Tracheal epithelial cell (primary cell): ENCODE measurements at places on chromosomes 2 and 18. TPM values are rescaled to one million over a fixed set of nuclear protein-coding genes. Genes with fewer than 3 reads are reported as not detected.

FBXO41 gene
- total RNA-seq, result 2.8 and 3.9 TPM in 2 replicates

FAM237A gene
- not detected in 2 replicates for total RNA-seq

CDH20 gene
- total RNA-seq, result under 0.01 TPM in 1 of 2 replicates, not detected in the other

LBH gene
- total RNA-seq, result 20.7 and 58.6 TPM in 2 replicates

GPR55 gene
- under 0.01 TPM in 1 of 2 replicates, not detected in the other for total RNA-seq

APCDD1 gene
- under 0.01 TPM in 1 of 2 replicates, not detected in the other for total RNA-seq

PROKR1 gene
- not detected in 2 replicates for total RNA-seq

IL1R1 gene
- total RNA-seq, result 1.7 and 4.8 TPM in 2 replicates

TCF4 gene
- 6.7 and 9.2 TPM in 2 replicates for total RNA-seq

RNF152 gene
- 31.6 and 35.8 TPM in 2 replicates for total RNA-seq

TWIST2 gene
- 7.0 and 8.5 TPM in 2 replicates for total RNA-seq

IL18R1 gene
- 4.3 and 5.1 TPM in 2 replicates for total RNA-seq

KCMF1 gene
- 68.4 and 149 TPM in 2 replicates for total RNA-seq

LTBP1 gene
- total RNA-seq, result 6.0 and 23.4 TPM in 2 replicates

TMEM178A gene
- total RNA-seq, result 0.43 TPM in 1 of 2 replicates, not detected in the other

REG1B gene
- not detected in 2 replicates for total RNA-seq

CELF4 gene
- not detected in 2 replicates for total RNA-seq

KCNF1 gene
- 0.48 TPM in 1 of 2 replicates, not detected in the other for total RNA-seq

INO80C gene
- 5.5 and 7.0 TPM in 2 replicates for total RNA-seq

IL1F10 gene
- total RNA-seq, result not detected in 2 replicates

ZNF512 gene
- total RNA-seq, result 3.2 and 8.7 TPM in 2 replicates

ERBB4 gene
- total RNA-seq, result under 0.01 and 0.24 TPM in 2 replicates

LIMS4 gene
- total RNA-seq, result not detected in 2 replicates

ZNF2 gene
- 5.5 and 6.7 TPM in 2 replicates for total RNA-seq

TET3 gene
- 5.8 and 6.0 TPM in 2 replicates for total RNA-seq

HOXD12 gene
- not detected in 2 replicates for total RNA-seq

RTTN gene
- 29.6 and 34.9 TPM in 2 replicates for total RNA-seq

COBLL1 gene
- total RNA-seq, result 6.7 and 10.4 TPM in 2 replicates

HOXD9 gene
- 0.72 TPM in 1 of 2 replicates, not detected in the other for total RNA-seq

TUBB8B gene
- 0.24 TPM in 1 of 2 replicates, not detected in the other for total RNA-seq

CCDC178 gene
- total RNA-seq, result 1.1 TPM in 1 of 2 replicates, not detected in the other

C2orf78 gene
- not detected in 2 replicates for total RNA-seq

KYNU gene
- total RNA-seq, result 41.1 and 77.8 TPM in 2 replicates

TCF7L1 gene
- 0.64 and 1.7 TPM in 2 replicates for total RNA-seq

RNF144A gene
- 1.7 TPM in 1 of 2 replicates, not detected in the other for total RNA-seq

MYO1B gene
- total RNA-seq, result 236 and 388 TPM in 2 replicates

UGT1A8 gene
- under 0.01 and 0.43 TPM in 2 replicates for total RNA-seq

DSG4 gene
- total RNA-seq, result not detected in 2 replicates

TMEM247 gene
- total RNA-seq, result not detected in 2 replicates

TMEM17 gene
- total RNA-seq, result 1.1 and 1.2 TPM in 2 replicates

BCL2 gene
- 1.9 and 2.6 TPM in 2 replicates for total RNA-seq

OST4 gene
- total RNA-seq, result 308 and 345 TPM in 2 replicates

GPBAR1 gene
- 0.43 TPM in 1 of 2 replicates, not detected in the other for total RNA-seq

THSD7B gene
- total RNA-seq, result under 0.01 TPM in 1 of 2 replicates, not detected in the other

FOXD4L1 gene
- total RNA-seq, result under 0.01 TPM in 2 replicates

ZNF385B gene
- total RNA-seq, result not detected in 2 replicates

B3GNT7 gene
- total RNA-seq, result 0.21 and 1.7 TPM in 2 replicates

SP140 gene
- 0.48 TPM in 1 of 2 replicates, not detected in the other for total RNA-seq
